ENCODE measurements at places on chromosomes 7 and 10.

DNA sequence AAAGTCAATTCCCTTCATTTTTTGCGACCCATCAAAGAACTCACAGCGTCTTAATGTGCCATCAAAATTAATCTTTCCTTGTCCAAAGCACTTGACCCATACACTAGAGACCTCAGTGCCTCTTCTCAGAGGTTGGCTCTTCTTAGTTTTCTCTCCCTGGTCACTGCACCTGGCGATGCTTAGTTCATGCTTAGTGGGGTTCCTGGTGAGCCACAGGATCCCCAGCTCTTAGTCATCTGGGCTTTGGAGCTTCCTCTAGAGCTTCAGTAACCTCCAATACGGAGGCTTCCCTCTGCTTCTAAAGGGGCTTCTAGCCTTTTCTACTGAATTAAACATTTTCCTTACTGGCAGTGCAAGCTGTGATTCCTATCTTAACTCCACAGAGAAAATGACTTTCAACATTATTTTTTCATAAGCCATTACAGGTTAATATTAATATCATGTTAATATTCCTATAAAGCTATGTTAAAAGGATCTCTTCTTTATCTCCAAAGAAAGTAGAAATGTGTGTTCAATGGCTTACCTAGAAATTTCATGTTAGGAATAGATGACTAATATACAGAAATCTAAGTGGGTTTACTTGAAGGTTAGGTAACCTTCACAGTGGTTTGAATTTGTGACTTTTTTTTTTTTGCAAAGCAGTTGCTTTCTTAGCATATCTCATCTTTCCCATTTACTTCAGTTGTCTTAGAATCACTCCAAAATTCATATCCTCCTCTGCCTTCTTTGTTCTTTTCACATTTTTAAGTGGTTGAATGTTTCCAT is 295.2 kb downstream of the CAMK1D start:
- no peak for DNase-seq

DNA sequence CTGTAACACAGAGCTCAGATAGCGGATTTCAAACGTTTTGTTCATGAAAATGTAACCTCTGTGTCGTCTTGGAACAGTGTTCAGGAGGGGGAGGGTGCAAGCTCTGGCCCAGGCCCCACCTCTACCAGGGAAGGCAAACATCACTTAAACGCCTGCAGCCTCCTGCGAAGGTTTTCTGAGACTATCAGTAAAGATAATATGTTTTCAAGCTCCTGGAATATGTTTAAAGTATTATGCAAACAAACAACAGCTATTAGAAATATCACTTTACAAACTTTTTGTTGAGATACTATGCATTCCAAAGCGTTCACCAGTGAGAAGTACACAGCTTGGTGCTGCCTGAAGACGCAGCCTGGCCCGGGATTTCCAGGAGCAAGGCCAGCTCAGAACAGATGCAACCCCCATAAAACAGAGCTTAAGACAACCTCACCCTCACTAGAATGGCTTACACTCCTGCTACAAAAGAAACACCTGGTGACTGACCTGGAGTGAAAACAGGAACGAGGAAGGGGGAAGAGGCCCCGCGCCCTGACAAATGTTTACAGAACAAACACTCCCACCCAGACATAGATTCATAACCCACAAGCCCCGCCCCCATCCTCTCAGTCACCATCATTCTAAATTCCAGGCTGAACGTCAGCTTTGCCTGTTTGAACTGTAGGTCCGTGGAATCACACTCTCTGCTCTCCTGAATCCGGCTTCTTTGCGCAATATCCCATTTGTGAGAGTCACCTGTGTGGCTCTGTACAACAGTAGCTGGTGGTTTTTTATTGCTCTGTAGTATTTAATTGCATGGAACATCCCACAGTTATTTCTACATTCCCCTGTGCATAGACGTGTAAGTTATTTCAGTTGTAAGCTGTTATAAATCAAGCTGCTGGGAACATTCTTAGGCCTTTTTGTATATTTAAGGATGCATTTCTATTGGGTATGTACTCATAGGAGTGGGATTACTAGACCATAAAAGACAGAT is 155.0 kb downstream of the PTPRN2 start:
- DNase-seq: no peak

GRCh38 chr10:119724593-119725516 is 995 bp upstream of the INPP5F start:
- no peak for DNase-seq

DNA sequence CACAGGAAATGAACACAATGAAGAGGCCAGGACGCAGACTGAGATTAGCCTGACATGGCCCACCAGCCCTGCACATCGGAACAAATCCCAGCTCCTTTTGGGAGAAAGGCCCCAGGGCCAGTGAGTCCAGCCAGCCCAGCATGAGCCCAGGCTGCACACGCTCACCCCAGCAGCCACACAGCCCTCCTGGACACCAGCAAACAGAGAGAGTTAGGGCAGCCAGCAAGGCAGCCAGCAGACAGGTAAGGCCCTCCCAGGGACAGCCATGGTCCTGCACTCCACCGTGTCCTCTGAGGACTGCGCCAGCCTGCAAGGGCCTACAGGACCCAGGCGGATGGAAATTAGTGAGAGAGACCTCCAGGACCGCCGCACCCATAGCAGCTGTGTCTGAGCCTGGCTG is 8.1 kb upstream of the GRID1 start:
- DNase-seq: no peak

- DNase-seq: no peak
Measured at GRCh38 chr7:75739796-75740672, 1.3 kb upstream of the HIP1 start.

- no peak for DNase-seq
Measured at GRCh38 chr10:90917968-90918318, 2.9 kb downstream of the ANKRD1 start.

- DNase-seq: no peak
Measured at GRCh38 chr10:72757732-72758131, 65.8 kb downstream of the MCU start.

DNA sequence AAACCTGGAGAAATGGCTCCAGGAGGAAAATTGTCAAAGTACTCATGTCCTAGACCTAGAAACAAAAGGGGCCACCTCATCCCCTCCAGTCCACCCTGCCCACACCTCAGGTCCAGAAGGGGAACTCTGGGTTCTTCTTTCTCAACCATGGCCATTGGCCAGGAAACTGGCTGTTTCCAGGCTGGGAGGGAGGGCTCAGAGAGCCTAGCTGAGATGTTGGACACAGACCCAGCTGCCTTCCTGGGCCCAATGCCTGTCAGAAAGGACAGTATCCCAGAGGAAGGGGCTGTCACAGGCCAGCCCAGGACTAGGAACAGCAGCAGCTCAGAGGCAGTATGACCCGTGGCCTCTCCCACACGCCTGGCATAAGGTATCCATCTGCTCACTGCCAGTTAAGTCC is 9.6 kb downstream of the GRID1 start:
- DNase-seq: no peak

DNA sequence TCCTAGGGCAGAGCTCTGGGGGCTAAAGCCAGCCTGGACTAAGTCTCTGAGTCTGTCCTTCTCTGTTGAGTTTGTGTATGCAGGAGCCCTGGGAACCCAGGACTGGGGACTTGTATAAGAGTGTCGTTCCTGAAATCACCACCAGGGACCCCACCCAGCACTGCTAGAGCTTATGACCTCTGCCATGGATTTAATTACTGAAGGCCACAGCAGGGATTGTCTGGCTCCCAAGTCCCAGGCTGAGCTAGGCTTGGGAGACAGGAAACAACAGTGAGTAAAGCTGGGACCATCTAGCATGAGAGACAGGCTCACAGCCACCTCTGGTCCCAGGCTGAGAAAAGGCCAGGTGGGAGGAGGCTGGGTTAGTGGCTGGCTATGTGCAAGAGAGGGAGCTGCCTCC is 1.4 kb upstream of the TSPAN15 start:
- DNase-seq: no peak
